ENCODE measurements at places on chromosomes 4 and X.

DNA sequence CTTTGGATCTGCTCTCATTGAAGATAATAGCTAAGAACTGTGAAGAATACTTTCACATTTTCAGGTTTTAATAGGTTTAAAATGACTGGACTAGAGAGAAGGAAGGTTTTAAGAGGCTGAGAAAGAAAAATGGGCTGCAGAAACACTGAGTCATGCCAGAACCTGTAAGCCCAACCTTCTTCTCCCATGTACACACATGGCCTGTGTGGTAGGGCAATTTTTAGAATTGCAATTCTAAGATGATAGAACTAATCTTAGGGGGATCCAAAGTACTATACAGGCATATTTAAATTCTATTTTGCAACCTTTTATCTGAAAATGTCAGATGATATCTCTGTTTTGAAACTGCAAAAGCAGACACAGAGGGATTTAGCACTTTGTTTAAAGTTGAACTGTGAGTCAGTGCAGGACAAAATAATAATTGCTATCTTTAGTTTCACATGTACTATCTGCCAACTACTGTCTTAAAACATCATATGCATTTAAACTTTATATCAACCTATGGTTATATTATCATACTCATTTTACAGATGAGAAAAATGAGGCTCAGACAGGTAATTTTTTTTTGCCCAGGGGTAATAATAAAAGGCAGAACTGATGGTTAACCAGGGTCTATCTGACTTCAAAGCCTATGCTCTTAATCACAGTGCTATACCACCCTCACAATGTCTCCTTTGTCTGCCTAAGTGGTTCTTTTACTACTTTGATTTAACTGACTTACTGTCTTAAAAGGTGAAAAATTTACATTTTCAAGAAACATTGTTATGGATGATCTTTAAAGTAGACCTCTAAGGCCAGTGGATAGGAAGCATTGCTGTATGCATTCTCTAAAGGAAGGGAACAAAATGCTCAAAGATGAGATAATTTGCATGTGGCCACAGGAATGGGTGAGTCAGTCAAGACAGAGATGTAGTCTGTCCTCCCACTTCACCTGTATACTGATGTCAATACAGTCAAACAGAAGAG, 4.3 kb downstream of the TMPRSS11E start:
- no peak for DNase-seq

DNA sequence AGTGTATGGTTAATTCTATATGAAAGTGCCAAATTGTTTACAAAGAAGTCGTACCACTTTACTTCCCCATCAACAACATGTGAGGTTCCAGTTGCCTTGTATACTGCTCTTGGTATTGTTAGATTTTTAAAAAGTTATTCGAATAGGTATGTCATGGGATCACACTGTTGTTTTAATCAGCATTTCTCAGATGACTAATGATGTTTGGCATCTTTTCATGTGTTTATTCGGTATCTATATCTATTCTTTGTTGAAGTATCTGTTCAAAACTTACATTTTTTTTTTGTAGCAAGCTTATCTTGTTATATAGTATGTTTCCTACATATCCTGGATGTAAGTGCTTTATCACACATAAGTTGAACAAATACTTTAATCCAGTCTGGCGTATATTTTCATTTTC, 99.4 kb upstream of the MAB21L2 start:
- DNase-seq = no peak

DNA sequence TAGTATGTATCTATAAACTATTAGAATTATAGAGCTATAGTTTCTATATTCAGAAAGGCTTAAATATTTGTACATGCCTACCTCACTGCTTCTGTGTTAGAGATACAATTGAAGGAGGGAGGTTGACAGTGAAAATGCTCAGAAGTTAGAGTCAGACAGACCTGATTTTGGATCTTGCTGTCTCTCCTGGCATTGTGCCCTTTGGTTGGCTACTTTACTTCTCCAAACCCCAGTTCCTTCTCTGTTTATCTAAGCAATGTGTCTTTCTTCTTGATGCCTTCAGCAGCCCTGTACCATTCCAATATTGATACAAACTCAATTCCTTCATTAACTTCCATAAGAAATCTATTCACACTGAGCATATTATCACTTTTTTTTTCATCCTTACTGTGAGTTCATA, 28.7 kb downstream of the CCNG2 start:
- no peak for DNase-seq

GRCh38 chrX:78658414-78658813, 714 bp downstream of the RTL3 start:
- peak; percentile 50 for DNase-seq

- peak; percentile 74 for DNase-seq
Measured at GRCh38 chr4:41957634-41958033, 22.4 kb downstream of the TMEM33 start.

DNA sequence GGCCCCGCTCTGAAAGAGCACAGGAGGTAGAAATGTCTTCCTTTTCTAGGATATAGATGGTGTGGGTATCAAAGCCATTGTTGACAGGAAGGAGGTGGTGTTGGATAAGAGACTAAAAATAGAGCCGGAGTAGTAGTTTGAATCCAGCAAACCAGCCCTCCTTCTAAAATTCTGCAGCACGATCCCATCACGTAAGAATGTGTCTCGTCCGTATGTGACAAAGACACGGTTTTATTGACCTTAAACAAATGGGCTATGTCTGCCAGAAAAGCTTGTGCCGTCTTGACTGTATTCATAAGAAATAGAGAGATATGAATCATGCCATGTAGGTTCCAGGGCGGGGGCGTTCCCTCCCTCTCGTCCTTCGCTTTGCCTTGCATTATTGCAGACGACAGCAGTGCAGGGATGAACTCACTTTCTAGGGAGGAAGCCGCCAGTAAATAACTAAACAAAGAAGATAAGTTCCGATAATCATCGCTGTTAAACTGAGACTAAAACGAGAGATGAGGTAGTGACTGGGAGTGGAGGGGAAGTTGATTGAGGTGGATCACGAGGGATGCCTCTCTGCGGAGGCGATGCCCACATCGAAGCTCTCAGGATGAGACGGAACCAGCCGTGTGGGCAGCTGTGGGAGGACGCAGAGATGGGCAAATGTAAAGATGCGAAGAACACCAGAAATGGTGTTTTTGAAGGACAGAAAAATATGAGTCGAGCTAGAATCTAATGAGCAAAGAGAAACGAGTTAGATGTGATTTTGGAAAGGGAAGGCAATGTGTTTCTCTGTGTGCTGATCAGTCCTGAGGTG, 3.4 kb downstream of the TENM3 start:
- no peak for DNase-seq

- DNase-seq = no peak
Measured at GRCh38 chr4:170476351-170476750, 386.6 kb upstream of the AADAT start.

- DNase-seq = no peak
Measured at GRCh38 chr4:85656759-85657505, 182.0 kb downstream of the ARHGAP24 start.

GRCh38 chrX:15509845-15510244, 9.2 kb downstream of the BMX start:
- DNase-seq = no peak

DNA sequence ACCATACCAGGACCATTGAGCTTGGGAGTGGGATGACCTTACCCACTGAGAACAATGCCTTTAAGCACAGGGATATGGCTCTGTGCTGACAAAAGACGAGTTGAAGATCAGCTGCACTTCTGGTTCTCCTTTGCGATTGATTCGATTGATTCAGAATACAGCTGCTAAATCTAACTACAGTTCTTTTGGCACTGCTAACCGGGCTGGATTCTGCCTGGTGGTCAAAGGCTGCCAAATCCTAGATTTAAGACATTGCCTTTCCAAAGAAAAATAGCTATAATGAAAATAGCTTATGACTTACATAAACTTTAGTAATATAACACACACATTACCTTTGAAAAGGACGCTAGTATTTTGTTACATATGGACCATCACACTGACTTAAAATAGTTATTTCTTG, 18.3 kb downstream of the RAP2C start:
- no peak for DNase-seq

DNA sequence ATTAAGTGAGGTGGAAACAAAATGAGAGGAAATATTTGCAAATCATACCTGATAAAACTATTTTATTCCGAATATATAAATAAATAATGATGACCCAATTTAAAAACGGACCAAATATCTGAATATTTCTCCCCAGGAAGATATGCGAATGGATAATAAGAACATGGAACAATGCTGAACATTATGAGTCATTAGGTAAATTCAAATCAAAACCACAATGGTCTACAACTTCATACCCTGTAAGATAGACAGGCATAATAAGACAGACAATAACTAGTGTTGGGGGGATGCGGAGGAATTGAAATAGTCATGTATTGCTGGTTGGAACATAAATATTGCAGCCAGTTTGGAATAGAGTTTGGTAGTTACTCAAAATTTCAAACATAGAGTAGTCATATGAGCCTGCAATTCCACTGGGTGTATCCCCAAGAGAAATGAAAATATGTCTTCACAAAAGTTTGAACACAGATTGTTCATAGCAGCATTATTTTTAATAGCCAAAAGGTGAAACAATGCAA, 47.6 kb upstream of the DRP2 start:
- DNase-seq = no peak

- no peak for DNase-seq
Measured at GRCh38 chr4:14769993-14770392, 232.3 kb upstream of the CPEB2 start.

GRCh38 chrX:71302461-71303213, 1.1 kb downstream of the ITGB1BP2 start:
- peak; percentile 31 for DNase-seq

GRCh38 chr4:830601-831482, 4.9 kb upstream of the CPLX1 start:
- no peak for DNase-seq

- peak; percentile 57 for DNase-seq
Measured at GRCh38 chr4:112560084-112560483, 44.1 kb upstream of the NEUROG2 start.

GRCh38 chrX:250965-251364, 30.2 kb upstream of the PLCXD1 start:
- DNase-seq = no peak

DNA sequence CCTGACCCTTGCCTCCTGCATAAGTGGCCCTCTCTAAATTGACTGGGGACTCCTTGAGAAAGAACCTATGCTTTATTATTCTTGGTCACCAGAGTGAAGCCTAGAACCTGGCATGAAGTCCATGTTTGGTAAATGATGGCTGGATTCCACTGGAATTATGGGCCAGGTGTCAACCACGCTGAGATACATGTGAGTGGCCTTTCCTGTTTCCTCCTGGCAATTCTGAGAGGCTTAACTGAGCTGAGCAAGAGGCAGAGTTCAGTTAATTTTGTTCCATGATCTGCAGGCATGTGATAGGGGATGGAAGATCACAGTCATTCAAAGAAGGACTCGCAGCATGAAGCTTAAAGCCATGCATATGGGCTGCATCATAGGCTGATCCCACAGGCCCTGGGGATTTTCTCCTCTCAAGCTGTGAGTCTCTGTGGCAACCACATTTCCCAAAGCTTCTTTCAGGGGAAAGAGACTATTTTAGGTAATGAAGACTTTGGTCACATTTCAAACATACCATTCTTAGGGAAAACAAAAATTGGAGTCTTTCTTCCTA, 69.4 kb upstream of the CLNK start:
- no peak for DNase-seq

DNA sequence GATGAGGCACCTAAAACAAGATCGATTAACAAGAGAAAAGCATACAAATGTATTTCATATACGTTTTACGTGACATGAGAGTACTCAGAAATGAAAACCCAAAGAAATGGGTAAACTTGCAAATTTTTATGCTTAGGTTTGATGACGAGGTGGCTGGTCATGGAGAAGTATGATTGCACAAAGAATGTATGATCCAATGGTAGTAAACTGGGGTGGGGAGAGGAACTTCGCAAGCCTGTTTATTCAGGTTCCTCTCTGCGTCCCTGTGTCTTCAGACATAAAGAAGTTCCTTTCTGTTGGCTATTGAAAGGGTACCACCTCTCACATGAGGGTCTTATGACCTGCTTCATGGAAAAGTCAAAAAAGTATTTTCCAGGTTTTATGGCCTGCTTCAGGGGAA, 309.2 kb downstream of the BCOR start:
- no peak for DNase-seq

DNA sequence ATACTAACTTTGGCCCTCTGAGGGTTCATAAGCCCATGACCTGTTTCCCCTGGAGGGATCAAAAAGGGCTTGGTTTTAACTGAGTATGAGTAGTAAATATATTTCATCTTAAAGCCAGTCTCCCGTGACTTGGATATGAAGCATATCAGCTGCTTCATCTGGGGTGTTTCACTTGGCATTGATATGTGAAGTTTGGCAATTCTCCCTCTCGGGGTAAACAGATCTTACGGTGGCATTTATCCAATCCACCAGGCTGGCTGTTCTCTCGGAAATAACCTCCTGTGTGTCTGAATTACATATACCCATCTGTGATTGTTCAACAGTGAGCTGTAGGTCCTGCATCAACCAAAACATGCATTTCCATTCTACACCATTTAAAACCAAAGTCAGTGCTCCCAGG, 130.7 kb downstream of the ADAM29 start:
- no peak for DNase-seq

DNA sequence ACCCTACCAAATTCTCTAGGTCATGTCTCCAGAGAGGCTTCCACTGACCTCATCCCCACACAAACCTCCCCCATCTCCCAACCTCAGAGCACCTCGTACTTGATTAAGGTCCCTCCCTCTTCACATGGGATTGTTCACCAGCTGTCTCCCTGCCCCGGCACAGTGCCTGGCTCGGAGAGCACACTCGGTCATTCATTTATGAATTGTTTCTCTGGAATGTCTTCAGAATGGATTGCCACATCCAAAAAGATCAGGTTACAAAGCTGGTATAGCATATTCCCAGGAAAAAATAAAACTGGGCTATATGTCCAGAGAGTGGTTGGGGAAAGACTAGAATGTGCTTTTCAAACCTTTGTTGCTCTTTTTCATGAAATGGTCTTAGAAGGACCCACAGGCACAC, 21.6 kb downstream of the JAKMIP1 start:
- no peak for DNase-seq

DNA sequence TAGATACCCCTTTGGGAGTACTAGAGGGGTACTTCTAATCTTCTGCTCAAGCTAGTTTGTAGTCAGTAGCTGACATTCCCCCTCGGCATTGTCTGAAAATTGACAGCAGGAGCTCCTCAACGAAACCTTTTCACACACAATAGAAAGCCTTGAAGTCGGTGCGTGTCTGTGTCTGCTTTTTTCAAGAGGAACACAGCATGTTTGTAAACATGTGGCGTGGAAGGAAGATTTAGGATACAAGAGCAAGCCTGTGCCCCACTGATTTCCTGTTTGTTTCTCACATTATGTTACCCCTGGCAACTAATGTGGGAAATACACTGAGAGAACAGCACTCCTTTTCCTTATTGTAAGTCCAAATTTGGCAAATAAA, 252.6 kb downstream of the ANKRD50 start:
- DNase-seq = no peak

GRCh38 chr4:151905197-151905596, 144.4 kb upstream of the GATB start:
- no peak for DNase-seq

GRCh38 chr4:121726642-121727268, 30.0 kb upstream of the ANXA5 start:
- peak; percentile 66 for DNase-seq

GRCh38 chr4:151409470-151410313, 716 bp downstream of the FHIP1A start:
- no peak for DNase-seq
